ENCODE measurements at places on chromosomes 4 and X.

GRCh38 chrX:72201836-72202536, 20.4 kb downstream of the PIN4 start:
- no peak for DNase-seq

DNA sequence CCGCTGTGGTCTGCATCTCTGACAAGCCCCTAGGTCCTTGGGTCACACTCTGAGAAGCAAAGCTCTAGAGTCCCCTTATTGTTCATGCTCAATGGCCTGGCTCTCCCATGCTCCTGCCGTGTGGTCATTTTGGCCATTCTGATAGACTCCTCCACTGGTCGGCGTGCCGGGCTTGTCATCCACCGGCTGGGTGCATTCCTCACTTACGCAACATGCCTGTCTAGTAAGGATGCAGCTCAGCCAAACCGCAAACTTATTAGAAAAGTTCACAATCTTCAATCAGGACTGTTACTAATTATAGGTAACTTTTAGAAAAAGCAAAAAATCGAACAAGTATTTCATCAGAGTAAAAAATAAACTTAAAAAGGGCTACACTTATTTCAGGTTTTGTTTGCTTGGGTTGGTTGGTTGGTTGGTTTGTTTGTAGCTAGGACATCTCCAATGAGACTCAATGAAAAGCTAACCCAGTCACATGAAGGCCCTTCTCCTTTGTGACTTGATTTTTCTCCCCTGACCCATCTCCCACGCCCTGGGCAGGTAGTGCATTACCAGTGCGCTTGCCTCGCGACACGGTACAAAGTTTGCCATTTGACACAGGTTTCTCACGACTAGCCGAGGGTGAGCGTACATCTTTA, 41.0 kb downstream of the IRF2 start:
- DNase-seq, result no peak

DNA sequence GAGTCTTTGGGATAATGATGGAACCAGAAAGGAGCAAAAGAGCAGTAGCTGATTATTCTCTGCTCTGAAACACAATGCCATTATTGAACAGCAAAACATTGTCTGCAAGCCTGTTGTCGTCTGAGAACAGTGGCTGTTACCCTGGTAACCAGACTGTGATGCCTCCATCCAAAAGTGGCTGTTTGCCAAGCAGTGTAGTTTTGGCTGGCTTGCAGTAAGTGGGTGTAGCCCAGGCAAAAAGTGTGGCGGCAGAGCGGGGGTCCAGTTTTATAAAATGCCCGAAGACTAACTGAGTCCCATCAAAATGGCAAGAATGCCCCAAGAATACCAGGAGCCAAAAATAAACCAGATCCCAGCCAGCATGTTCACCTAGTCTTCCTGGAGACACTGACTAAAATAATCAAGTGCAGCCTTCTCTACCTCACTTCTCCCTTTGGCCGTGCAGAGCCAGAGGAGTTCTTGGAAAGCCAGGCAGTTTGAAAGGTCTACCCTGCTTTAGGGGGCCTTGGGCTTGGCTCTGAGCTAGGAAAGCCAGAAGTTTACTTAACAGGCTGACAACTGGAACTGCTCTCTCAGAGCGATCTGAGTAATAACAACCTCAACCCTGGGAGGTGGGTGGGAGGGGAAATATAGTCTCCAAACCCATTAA, 2.6 kb downstream of the PLP1 start:
- DNase-seq, result no peak

GRCh38 chrX:52422884-52423283, 54.1 kb downstream of the XAGE2 start:
- DNase-seq, result no peak

- DNase-seq, result no peak
Observed at GRCh38 chr4:41668024-41668423, 80.5 kb downstream of the PHOX2B start.

GRCh38 chr4:131644619-131645018, 1504.5 kb upstream of the PCDH10 start:
- DNase-seq, result peak; percentile 51

- peak; percentile 48 for DNase-seq
Observed at GRCh38 chr4:174120446-174121295, 162.8 kb downstream of the FBXO8 start.

DNA sequence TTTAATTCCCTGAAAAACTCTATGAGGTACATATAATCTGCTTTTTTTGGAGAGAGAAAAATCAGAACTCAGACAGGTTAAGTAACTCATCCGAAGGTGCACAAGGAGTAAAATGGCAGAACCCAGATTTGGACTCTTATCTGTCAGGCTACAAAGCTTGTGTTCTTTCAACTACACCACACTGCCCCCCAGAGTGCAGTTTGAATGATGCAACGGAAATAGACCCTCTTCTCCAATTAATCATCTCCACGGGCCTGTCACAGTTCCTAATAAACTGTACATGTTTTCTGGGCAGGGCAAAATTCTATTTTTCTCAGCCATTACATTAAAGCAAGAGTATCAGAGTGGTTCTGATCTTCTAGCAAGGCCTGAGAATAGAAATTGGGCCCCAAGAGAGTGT, 35.3 kb upstream of the DCX start:
- DNase-seq, result peak; percentile 40

DNA sequence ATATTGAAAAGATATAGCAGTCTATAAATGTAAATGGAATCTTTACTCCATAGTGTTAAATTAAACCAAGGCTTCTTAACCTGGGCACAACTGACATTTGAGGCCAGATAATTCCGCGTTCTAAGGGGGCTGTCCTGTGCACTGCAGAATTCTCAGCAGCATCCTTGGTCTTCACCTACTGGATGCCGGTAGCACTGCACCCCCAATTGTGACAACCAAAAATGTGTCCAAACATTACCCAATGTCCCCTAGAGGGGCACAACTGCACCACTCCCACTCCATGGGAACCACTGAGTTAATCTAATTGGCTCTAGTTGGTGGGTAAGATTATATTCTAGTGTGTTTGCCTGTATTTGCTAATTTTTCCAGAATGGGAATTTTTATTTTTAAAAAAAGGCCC, 16.6 kb downstream of the AP1S2 start:
- DNase-seq, result peak; percentile 40

- no peak for DNase-seq
Observed at GRCh38 chrX:82141942-82142341, 940.0 kb downstream of the SH3BGRL start.

DNA sequence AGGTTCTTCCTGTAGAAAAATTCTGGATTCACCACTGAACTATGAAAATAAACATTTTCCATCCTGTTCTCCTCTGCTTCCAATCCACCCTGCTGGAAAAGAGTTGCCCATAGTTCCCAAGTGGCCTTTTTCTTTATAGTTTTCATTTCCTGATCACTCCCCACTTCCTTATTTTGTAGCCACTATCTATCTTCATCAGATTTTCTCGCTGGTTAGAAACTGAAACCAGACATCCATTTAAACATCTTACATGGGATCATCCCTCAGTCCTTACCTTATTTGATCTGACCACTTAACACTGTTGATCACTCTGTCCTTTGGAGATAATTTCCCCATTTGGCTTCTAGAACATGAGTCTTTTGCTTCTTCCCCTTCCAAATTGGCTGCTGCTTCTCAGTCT, 42.2 kb upstream of the SCOC start:
- DNase-seq, result no peak

- no peak for DNase-seq
Observed at GRCh38 chr4:175971388-175972179, 94.1 kb upstream of the WDR17 start.

GRCh38 chr4:180500154-180500553, 1743.0 kb upstream of the TENM3 start:
- DNase-seq, result no peak

GRCh38 chrX:154327038-154327820, 31.6 kb downstream of the TKTL1 start:
- no peak for DNase-seq

GRCh38 chr4:186931519-186931918, 207.9 kb upstream of the FAT1 start:
- no peak for DNase-seq

DNA sequence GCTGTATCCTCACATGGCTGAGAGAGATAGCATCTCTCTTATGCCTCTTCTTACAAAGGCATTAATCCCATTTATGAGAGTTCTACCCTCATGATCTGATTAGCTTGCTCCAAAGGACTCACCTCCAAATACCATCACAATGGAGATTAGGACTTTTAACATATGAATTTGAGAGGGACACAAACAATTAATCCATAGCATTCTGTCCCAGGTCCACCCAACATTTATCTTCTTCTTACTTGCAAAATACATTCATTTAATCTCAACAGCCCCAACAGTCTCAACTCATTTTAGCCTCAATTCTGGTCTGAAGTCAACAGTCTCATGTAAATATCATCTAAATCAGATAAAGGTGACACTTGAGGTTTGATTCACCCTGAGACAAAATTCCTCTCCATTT, 555.4 kb downstream of the RAB28 start:
- no peak for DNase-seq

GRCh38 chrX:110671068-110671803, 124.4 kb downstream of the CHRDL1 start:
- no peak for DNase-seq

DNA sequence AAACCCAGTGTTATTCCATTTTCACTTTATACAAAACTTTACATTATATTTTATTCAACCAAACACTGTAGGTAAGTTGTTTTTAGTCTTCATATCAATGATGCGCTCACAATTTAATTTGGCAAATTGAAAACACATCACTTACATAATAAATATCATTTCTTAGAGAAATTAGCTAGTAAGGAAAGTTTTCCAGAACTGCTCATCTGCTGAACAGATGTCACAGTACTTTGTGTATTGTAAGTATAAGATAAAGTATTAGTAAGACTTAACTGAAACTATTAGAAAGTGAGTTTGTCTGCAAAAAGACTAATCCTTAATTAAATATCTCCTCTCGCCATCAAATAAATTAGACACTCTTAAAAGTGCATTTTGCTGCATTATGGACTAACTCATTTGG, 108.7 kb upstream of the PACRGL start:
- DNase-seq, result no peak

GRCh38 chr4:140260227-140260626, 106.2 kb upstream of the MAML3 start:
- no peak for DNase-seq

- no peak for DNase-seq
Observed at GRCh38 chrX:134460862-134461220, 876 bp downstream of the HPRT1 start.

- no peak for DNase-seq
Observed at GRCh38 chrX:39690541-39691415, 407.0 kb downstream of the BCOR start.

- no peak for DNase-seq
Observed at GRCh38 chr4:156261230-156261629, 307.6 kb upstream of the CTSO start.

GRCh38 chr4:109886303-109886702, 26.4 kb upstream of the EGF start:
- no peak for DNase-seq

DNA sequence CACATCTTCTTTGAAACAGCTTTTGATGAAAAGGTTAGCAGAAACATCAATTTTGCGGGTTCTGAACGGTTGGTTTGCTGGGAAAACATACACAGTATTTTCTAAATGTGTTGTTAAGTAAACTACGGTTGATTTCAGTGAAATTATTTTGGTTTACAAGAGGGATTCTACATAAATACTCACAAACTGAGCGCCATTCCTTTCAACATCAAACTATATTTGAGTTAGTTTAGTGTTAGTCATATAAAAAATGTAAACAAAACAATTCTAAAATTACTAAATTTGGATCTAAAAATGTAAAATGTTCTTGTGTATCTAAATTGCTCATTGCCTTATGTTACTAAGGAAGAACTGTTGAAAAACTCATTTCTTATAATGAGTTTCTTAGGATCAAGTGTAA, 425.6 kb downstream of the PCDH18 start:
- no peak for DNase-seq

DNA sequence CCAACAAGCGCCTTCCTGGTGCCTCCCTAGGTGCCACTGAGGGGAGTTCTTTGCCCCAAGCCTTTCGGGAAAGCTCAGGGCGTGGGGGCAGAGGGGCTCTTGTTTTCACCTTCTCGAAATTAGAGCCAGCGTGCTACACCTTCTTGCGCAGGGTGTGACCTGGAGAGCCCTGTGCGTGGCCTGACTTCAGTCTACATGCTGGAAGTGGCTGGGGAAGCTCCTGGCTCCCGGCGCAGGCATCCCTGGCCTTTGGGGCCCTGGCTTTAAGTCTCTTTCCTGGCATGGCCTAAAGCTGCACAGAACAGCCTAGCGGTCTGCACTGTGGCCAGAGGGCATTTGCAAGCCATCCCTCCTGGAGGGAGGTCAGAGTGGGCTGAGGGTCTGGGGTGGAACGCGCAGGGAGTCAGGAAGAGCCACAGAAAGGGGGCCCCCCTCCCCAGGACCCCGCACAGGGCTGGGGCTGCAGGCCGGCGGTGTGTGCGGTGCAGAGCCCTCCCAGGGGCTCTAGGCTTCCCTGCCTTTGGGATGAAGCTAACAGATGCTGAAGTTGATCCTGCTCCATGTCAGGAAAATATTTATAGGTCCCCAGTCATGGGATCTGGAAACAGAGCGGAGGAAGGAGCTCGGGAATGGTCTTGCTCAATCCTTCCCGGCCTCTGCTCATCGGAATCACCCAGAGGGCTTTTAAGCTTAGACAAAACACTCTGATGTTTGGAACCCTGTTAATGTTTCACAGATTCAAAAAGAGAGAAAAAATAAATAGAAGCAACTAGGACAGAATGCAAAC, 781 bp upstream of the SPON2 start:
- no peak for DNase-seq

DNA sequence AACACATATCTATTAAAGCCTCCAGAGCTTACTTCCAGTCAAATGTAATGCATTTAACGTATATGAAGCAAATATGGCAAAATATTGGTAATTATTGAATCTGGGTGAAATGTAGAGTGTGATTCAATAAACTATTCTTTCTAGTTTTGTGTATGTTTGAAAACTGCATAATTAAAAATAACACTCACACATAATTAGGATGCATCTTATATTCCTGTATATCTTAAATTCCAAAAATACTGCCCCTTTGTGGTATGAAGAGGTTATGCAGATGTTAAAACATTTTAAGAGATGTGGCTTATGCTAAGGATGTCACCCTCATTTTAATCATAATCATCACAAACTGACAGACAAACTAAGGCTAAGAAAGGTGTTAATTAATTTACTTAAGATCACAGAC, 182.9 kb downstream of the COX18 start:
- no peak for DNase-seq

DNA sequence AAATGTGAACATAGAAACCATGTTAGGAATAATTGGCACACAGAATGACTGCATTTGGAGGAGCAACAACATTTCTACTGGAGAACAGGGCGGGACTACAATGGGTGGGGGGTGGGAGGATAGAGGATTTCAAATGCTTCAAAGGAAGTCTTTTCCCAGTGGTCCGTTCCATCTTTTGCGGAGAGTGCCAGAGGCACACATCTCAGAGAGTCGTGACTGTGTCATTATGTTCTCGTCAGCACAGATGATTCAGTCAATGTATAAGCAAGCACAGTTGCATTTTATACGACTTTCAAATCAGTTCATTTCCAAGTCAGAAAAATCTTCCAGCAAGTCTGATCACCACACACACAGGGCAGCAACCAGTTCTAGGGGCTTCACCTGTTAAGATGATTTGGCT, 22.7 kb upstream of the GPR50 start:
- no peak for DNase-seq

DNA sequence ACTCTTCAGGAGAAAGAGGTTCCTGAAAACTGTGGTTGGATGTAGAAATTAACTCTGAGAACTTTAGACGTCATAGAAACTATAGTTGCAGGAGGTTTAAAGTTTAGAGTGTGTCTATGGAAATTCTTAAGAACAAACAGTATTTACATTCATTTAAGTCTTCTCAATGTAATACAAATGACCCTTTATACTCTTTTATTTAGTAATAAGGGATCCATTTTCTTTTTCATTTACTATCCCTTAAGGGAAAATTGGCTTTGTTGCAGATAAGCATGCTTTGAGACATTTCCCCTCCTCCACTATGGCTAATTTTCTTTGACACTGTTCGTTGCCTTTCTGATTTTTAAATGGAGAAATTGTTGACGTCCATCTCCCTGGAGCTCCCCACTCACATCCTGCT, 96.4 kb downstream of the POLA1 start:
- DNase-seq, result no peak
